Kidney tubule cell (primary cell): ENCODE measurements at places on chromosomes 2 and 18.
A peak's percentile ranks its signal among the peaks of the same experiment; 100 is the strongest.

DNA sequence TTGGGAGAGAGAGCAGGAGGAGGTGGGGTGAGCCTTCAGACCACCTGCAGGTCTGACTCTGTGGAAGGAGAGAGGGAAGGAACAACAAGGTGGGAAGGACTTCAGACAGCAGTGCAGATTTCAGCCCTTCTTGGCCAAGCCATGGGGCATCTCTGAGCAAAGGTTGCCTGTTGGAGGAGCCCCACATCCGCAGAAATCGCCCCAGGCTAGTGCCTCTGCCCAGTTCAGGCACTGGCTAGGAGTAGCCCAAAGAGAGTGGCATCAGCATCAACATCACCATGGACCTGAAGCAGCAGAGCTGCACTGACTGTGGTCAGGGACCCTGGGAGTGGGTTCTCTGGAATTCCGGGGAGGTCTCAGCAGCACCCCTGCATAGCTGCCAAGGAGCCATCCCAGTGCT lies 10.2 kb downstream of the GPR55 start:
- no peak for DNase-seq

- no peak for DNase-seq
Observed at GRCh38 chr18:33841221-33841967, 263.4 kb downstream of the ASXL3 start.

- no peak for DNase-seq
Observed at GRCh38 chr2:66865161-66865560, 430.2 kb downstream of the MEIS1 start.

DNA sequence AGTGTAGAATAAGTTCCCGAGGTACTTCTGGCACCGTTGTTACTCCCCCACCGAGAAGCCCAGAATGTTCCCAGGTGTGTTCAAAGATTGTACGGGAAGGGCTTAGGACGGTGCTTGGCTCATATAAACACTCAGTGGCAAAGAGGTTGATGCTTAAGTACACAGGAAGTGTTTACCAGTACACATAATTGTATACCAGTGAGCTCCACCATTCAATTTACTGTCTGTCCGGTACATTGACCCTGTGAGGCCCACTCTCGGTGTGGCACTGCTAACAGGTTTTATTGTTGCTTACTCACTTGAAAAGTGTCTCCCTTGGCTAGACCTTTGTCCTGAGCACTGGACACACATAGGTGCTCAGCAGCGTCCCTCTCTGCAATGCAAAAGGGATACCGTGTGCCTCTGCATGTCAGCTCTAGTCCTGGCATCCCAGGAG lies 191.0 kb downstream of the NEDD4L start:
- peak; percentile 60 for DNase-seq

DNA sequence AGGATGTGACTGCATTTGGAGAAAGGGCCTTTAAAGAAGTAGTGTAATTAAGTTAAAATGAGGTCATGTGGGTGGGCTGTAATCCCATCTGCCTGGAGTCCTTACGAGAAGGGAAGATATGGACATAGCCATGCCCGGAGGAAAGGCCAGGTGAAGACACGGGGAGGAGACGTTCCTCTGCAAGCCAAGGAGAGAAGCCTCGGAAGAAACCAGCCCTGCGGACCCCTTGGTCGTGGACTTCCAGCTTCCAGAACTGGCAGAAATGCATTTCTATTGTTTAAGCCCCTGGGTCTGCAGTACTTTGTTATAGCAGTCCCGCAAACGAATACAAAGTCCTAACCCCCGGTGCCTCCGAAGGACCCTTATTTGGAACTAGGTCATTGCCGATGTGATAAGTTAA lies 87.6 kb upstream of the TAF1B start:
- DNase-seq, result no peak

DNA sequence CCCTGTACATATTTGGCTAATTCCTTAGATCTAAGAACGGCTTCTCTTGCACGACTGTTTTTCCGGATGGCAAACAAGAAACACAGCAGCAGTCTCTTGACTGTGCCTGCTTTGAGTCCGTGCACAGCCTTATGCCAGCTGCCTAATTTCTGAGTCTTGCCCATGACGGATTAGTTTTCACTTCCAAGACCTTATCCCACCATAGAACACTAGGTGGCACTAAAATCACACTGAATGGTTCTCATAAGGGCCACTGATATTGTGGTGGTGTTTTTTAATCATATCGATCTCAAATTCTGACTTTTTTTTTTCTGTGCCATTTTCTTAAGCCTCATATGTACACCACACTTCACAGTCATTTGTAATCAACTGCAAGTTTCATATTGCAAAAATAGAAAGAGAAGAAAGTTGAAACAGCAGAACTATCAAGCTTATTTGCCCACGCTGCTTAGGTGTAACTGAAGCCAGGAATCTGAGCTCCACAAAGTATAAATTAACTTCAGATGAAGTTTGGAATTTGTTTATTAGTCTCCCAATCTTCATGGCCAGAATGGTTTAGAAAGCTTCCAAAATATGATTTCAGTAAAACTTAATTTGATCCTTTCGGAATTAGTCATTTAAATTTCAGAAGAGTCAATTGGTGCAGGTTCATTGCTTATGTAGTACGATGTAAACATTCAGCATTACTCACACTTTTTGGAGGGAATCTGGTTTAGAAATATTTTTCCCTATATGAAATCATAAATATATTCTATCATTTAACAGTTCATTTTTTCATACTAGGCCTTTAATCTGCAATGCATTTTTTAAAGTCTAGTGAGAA lies 45.5 kb upstream of the SCN7A start:
- DNase-seq, result peak; percentile 57

DNA sequence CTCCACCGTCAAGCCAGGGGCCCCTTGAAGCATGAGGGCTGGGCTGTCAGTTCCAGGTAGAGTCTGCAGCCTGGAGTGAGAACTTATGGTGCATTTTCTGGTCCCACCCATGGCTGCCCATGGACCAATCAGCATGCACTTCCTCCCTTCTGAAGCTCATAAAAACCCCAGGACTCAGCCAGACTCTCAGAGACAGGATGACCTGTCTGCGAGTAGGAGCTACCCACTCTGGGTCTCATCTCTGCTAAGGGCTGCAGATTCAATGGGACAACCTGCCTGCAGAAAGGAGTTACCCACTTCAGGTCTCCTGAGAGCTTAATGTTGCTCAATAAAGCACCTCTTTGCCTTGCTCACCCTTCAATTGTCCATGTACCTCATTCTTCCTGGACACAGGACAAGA lies 9.4 kb upstream of the DUSP19 start:
- no peak for DNase-seq

DNA sequence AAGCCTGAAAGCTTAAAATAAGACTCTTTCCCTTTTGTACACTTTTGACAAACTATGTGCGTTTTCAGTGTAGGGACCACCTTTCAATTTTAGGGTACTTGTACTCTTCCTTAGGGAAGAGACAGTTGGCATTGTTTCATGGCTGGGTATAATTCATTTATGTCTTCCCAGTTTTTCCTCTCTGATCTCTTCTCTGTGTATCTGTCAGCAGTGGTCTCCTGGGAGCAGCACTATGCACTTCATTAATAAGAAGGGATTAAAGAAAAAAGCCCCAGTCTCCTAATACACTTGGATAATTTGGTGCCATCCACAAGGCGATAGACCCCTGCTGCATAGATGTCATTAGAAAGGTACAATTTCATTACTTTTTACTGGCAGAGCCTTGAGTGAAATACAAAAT lies 12.1 kb downstream of the AQP4 start:
- no peak for DNase-seq

- DNase-seq, result no peak
Observed at GRCh38 chr18:52615943-52616342, 275.9 kb downstream of the DCC start.

GRCh38 chr18:74832381-74832780 lies 234.7 kb downstream of the ZNF407 start:
- DNase-seq, result no peak

- DNase-seq, result no peak
Observed at GRCh38 chr18:2913398-2914005, 66.7 kb downstream of the EMILIN2 start.

DNA sequence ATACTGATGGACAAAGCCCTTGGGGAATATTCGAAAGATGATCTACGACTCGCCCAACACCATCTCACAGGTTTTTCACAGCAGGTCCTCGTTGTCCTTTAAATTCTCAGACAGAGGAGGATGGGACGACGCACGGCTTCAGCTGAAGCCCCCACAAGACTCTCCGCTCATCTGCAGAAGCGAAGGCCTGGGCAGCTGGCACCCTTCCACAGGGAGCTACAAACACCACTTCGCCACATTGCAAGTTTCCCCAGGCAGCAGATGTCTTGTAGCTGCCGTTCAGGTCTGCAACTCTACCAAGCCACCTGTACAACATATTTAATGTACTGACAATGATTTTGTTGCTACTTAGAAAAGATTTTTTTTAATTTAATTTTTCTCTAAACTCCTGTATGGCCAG lies 642.9 kb downstream of the ZEB2 start:
- no peak for DNase-seq

GRCh38 chr18:58230438-58231179 lies 186.6 kb downstream of the NEDD4L start:
- peak; percentile 96 for DNase-seq
